Activated naive CD8-positive, alpha-beta T cell treated with anti-CD3 and anti-CD28 coated beads for 36 hours (primary cell): ENCODE measurements at places on chromosomes 4 and X. TPM values are rescaled to one million over a fixed set of nuclear protein-coding genes. Genes with fewer than 3 reads are reported as not detected.

DNA sequence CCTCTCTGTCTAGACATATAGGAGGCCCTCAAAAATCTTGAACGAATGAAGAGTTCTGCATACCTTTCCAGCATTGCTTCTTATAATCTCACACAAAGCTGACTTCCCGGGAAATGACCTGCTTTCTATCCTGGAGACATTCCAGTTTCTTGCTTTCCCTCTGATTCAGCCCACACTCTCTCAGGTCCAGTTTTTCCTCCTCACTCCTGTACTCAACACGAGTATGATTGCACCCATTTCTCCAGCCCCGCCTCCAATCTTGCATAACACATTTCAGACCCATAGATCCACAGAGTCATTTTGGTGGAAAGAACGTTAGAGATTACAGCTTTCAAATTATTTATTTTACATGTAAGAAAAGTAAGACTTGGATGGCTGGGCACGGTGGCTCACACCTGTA lies 127.5 kb upstream of the TLR3 start:
- H3K4me3 ChIP-seq, result no peak overlapping the region
- H3K4me1 ChIP-seq, result no peaks in the 10 kb centered on the region
- no peak overlapping the region for H3K27ac ChIP-seq
- H3K27me3 ChIP-seq, result no peaks in the 10 kb centered on the region
- no peaks in the 10 kb centered on the region for H3K36me3 ChIP-seq

GRCh38 chrX:113929004-113929403 lies 654.9 kb upstream of the HTR2C start:
- no peak for DNase-seq
- H3K27me3 ChIP-seq, result no peaks in the 10 kb centered on the region
- no peaks in the 10 kb centered on the region for H3K36me3 ChIP-seq
- no peak overlapping the region for H3K27ac ChIP-seq
- no peak overlapping the region for H3K4me3 ChIP-seq
- H3K4me1 ChIP-seq, result no peaks in the 10 kb centered on the region

DNA sequence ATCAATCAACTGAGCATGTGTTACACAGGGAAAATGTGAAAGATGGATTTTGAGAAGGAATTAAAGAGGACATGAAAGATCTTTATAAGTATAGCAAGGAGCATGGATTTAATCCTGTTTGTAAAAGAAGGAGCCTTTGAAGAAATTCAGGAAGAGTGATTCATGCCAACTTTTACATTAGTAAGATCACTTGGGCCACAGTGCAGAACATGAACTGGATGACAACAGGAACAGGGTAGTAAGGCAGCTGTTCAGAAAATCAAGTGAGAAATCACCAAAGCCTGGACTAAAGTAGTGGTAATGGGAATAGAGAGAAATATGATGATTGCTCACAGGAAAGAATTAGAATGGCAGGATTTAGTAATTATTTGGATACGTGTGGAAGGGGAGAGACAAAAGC lies 265.7 kb upstream of the PCDH7 start:
- H3K27me3 ChIP-seq, result no peaks in the 10 kb centered on the region
- DNase-seq, result no peak
- H3K27ac ChIP-seq, result no peak overlapping the region
- H3K4me3 ChIP-seq, result no peak overlapping the region

- DNase-seq, result no peak
- H3K36me3 ChIP-seq, result no peaks in the 10 kb centered on the region
- no peaks in the 10 kb centered on the region for H3K4me1 ChIP-seq
These were observed 7.0 kb downstream of the HTRA3 start for GRCh38 chr4:8276358-8277240.

DNA sequence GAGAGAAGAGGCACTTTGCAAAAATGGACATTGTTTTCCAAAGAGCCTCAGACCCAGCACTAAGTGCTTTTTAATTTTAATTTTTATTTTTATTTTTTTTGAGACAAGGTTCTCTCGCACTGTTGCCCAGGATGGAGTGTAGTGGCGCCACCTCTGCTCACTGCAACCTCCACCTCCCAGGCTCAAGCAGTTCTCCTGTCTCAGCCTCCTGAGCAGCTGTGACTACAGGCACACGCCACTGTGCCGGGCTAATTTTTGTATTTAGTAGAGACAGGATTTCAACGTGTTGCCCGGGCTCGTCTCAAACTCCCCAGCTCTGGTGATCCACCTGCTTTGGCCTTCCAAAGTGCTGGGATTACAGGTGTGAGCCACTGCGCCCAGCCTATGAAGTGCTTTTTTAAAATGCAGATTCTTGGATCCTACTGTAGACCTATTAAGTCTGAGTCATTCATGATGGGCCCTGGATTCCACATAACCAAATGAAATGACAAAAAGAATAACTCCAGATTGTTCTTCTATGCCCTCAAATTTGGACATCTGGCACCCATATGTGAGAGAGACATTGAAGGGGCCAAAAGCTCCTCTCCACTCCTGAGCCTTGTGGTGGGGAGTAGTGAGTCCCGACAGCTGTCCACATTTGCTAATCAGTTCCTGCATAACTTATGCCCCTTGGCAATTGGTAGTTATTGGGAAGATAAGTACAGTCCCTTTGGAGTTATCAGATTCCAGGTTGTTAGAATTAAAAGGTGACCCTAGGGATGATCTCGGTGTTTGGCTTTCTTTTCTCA lies 3.6 kb downstream of the NOCT start:
- peaks cover 34% of the 10 kb centered on the region for H3K4me1 ChIP-seq
- H3K4me3 ChIP-seq, result peak overlapping the region; percentile 50
- H3K27me3 ChIP-seq, result no peaks in the 10 kb centered on the region
- no peak overlapping the region for H3K27ac ChIP-seq
- H3K36me3 ChIP-seq, result peaks cover 26% of the 10 kb centered on the region

- H3K36me3 ChIP-seq, result peaks cover 5% of the 10 kb centered on the region
- H3K27ac ChIP-seq, result no peak overlapping the region
- no peaks in the 10 kb centered on the region for H3K27me3 ChIP-seq
- no peak for DNase-seq
- H3K4me1 ChIP-seq, result no peaks in the 10 kb centered on the region
These were observed 60.9 kb upstream of the IL13RA1 start for GRCh38 chrX:118666521-118666920.

- peak overlapping the region; percentile 44 for H3K27ac ChIP-seq
- H3K36me3 ChIP-seq, result no peaks in the 10 kb centered on the region
- no peaks in the 10 kb centered on the region for H3K27me3 ChIP-seq
- no peak overlapping the region for H3K4me3 ChIP-seq
- no peaks in the 10 kb centered on the region for H3K4me1 ChIP-seq
These were observed 46.1 kb downstream of the ARHGAP24 start for GRCh38 chr4:85520765-85521749.

- H3K27ac ChIP-seq, result peak overlapping the region; percentile 98
- peaks cover 45% of the 10 kb centered on the region for H3K36me3 ChIP-seq
- H3K4me3 ChIP-seq, result peak overlapping the region; percentile 98
- peak; percentile 63 for DNase-seq
These were observed 560 bp upstream of the TMSB4X start for GRCh38 chrX:12974305-12974795.

- DNase-seq, result no peak
- H3K27me3 ChIP-seq, result no peaks in the 10 kb centered on the region
- H3K4me1 ChIP-seq, result peaks cover 36% of the 10 kb centered on the region
- H3K36me3 ChIP-seq, result no peaks in the 10 kb centered on the region
- no peak overlapping the region for H3K27ac ChIP-seq
These were observed 1.9 kb downstream of the SOWAHD start for GRCh38 chrX:119760026-119760877.

DNA sequence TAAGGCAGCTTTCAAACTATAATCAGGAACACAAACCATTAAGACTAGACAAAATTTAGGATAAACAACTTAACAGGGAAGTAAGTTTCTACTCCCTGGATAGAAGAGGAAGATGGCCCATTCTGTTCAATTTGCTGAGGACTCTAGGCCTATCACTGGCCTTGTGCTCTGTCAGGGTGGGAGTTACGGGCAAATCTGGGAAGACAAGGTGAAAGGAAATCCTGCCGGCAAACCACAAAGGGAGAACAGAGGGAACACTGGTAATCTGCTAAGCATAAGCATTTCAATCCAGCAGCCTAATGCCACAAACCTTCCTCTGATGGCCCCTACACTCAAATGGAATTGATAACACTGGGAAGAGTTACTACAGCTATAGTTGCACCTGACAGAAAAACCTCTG lies 8.3 kb downstream of the GPR82 start:
- H3K36me3 ChIP-seq, result peaks cover 7% of the 10 kb centered on the region
- peaks cover 31% of the 10 kb centered on the region for H3K4me1 ChIP-seq
- no peak overlapping the region for H3K27ac ChIP-seq
- no peaks in the 10 kb centered on the region for H3K27me3 ChIP-seq
- DNase-seq, result no peak
- no peak overlapping the region for H3K4me3 ChIP-seq

- H3K4me3 ChIP-seq, result no peak overlapping the region
- H3K36me3 ChIP-seq, result no peaks in the 10 kb centered on the region
- H3K27ac ChIP-seq, result no peak overlapping the region
These were observed 35.8 kb upstream of the NOCT start for GRCh38 chr4:138979742-138980141.

NR0B1 gene
- total RNA-seq, result not detected

MAGEA2 gene
- total RNA-seq, result not detected

TCEAL2 gene
- 0.40 TPM for total RNA-seq
